LoVo (cell line): ENCODE measurements at places on chromosomes 1 and 21.

DNA sequence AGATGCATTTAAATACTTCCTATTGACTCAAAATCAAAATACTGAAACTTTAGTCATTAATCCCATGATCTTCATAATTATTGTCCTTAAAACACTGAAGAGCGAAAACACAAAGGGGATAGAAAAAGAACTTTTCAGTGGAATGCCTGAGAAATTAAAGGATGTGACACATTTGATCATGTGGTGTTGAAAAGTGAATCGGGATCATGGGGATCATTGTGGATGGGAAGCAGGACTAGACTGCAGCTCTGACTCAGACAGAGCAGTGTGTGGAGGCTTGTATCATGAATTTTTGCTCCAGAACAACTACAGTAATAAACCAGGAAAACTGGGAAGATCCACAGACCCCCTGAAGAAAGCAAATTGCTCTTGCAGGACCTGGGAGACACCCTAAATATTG, 161.1 kb upstream of the CXADR start:
- DNase-seq, result no peak

DNA sequence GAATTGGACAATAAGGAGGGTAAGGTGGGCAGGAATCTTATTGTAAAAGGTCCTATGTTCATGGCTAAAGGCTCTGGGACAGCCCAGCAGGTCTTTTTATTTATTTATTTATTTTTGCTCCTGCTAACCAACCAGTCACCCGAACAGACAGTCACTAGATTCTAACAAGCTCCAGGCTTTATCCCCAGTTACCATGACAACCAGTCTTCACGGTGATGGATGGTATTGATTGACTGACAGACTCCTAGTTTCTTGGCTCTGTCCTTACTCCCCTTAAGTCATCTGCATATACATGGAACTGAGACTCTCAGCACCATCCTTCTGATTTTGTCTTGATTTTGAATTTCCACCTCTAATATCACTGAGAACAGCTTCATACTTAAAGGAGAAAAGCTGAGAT, 44.3 kb downstream of the C8A start:
- no peak for DNase-seq

DNA sequence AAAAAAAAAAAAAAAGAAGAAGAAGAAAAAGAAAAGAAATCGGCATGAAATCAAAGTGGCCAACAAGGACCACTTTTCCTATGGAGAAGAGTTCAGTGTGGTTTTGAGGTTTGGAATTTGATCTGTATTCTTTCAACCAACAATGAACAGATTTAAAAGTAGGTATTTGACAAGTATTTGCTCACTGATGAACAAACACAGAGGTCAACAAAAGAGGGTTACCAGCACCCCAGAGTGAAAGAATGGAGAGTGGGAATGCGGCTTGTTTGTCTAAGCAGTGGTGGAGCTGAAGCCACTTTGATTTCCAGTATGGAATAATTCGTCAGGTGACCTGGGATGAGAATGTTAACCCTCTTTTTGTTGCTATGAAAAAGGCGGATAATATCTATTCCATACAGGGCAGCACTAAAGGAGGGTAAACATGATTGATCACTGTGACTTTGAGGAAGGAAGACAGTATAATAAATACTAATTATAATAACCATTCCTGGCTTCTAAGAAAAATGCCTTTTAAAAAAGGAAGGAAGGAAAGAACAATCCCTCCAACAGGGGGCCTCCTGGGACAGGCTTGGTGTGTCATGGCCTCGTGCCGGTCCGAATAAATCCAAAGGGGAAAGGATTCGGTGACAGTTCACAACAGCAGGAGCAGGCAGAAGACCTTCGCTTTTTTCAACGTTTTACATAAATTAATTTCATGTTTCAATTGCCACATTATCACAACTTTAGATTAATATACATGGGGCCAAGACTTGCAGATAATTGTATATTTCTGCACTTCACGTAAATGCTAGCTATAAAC, 37.2 kb upstream of the SIM2 start:
- no peak for DNase-seq

DNA sequence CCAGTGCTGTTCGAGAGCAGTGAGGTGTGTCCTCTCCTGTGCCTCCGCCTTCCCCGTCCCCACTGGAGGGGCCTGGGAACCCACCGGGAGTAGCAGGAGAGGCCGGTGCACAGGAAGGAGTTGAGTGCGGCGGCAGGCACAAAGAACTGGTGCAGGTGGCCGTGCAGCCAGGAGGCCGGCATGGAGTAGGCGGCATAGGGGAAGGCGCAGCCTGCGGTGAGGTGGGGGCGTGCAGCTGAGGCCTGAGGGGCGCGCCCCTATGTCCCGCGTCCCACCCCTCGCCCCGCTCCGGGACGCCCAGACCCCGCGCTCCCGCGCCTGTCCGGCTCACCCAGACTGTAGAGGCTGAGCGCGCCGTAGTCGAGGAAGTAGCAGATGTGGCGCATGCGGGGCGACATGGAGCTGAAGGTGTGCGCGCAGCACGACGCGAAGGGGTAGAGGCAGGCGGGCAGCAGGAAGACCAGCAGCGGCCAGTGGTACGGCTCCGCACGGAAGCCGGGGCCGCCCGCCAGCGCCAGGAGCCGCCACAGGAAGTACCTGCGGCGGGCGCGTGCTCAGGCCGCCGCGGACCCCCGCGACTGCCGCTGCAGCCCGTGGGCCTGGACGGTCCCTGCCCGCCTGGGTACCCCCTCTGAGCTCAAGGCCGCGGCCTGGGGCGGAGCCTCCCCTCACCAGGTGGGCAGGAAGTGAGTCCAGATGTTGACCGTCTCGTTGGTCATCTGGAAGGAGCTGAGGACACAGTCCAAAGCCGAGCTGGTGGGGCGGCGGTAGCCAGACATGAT, 2.2 kb downstream of the PAQR6 start:
- DNase-seq, result no peak

- no peak for DNase-seq
These were observed 24.7 kb downstream of the IFFO2 start for GRCh38 chr1:18931730-18932129.

GRCh38 chr1:7644961-7645750, 125.9 kb upstream of the VAMP3 start:
- DNase-seq, result no peak

DNA sequence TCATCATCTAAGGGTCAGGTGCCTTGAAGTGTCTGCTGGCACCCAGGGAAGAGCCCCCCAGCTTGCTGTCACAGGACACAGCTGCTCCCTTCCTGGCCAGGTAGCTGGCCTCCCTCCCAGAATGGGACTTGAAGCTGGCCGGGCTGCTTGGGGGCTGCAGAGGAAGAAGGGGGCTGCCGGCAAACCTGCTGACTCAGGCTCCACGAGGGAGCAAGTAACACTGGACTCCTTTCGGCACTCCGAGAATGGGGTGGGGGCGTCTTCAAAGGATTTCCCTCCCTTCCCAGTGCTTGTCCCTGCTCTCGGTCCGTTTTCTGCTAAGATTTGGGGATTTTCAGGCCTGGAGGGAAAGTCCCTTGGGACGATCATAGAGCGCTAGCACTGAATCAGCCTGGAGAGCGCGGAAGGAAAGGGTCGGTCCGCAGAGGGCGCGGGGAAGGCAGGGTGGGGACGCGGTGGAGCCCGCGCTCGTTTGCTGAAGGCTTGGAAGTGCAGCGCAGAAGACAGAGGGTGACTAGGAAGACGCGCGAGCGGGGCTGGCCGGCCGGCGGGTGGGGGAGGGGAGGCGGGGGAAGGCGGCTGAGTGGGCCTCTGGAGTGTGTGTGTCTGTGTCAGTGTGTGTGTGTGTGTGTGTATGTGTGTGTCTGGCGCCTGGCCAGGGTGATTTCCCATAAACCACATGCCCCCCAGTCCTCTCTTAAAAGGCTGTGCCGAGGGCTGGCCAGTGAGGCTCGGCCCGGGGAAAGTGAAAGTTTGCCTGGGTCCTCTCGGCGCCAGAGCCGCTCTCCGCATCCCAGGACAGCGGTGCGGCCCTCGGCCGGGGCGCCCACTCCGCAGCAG, at the start of gene CSF1:
Gene CSF1, plus strand, starts transcription at position 727 of the 840 bp plus-strand sequence. CDS start 175 bp downstream, outside the sequence.
- DNase-seq, result peak; percentile 32
